ENCODE measurements at places on chromosomes 1 and 21.

DNA sequence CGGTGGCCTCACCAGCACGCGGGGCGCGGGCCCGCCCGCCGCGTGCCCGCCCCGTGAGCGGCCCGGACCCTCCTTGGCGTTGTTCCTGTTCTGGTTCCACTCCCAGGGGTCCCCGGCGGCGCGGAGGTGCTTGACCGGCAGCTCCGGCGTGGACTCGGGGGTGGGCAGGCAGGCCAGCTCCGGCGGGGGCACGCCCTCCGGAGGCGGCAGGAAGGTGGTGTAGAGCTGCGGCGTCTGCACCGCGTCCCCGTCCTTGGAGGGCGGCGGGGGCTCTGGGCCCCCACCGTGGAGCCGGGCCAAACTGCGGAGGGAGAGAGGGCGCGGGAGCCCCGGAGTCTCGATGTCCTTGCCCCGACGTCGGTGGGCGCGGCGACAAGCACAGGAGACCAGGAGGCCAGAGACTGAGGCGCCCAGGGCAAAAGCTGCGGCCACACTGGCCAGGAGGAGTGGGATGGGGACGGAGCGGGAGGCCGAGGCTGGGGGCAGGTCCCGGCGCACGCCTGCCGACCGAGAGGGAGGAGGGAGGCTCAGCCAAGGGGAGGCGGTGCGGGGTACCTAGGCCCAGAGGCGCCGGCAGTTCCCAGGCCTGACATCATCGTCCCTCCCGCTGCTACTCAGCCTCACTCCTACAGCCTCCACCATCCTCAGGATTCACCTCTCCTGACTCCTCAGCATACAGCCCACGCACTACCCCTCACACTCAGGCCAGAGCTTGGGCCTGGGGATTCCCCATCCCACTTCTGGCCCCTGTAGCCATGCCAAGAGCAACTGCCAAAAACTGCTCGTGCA is 13.2 kb downstream of the SEMA6C start:
- no peak for DNase-seq

DNA sequence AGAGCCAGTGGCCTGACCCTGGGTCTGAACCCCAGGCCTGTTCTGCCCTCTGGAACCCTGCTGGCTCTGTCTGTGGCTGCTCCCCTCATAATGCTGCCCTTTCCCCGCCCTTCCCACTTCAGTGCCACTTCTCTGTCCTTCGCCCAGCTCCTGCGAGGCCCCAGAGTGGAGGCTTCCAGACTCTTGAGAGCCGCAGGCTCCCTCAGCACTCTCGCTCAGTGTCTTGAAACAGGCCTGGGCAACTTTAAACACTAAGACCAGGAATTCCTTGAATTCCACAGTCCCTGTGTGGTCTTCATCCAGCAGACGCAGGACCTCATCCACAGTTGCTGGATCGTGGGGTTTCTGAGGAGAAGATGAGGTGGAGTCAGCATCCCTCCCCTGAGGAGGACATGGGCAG is 3.5 kb downstream of the CRNN start:
- DNase-seq: no peak

- no peak for DNase-seq
These were observed 405.9 kb upstream of the RGS18 start for GRCh38 chr1:191752342-191752741.

DNA sequence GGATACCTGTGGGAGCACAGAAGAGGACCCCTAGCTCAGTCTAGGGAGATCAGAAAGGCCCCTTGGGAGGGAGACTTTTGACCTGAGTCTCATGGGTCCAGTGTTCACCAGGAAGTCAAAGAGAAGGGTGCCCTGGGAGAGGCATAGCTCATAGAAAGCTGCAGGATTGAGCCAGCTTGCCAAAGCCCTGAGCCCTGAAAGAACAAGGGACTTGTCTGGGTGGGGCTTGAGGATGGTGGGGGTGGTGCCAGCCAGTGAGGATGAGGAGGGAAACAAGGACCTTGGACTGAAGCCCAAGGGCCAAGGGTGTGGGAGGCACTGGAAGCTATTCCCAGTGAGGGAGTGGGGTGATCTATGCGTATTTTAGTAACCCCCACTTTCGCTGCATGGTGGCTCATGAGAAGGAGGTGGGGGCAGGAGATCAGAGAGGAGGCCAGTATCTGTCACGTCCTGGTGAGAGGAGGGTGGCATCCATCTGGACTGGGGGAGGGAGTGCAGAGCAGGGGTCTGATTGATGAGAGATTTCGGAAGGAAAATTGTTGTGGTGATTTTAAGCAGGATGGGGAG is 28.4 kb downstream of the DMBX1 start:
- DNase-seq: no peak

GRCh38 chr1:198619375-198620140 is 19.3 kb upstream of the PTPRC start:
- DNase-seq: no peak

DNA sequence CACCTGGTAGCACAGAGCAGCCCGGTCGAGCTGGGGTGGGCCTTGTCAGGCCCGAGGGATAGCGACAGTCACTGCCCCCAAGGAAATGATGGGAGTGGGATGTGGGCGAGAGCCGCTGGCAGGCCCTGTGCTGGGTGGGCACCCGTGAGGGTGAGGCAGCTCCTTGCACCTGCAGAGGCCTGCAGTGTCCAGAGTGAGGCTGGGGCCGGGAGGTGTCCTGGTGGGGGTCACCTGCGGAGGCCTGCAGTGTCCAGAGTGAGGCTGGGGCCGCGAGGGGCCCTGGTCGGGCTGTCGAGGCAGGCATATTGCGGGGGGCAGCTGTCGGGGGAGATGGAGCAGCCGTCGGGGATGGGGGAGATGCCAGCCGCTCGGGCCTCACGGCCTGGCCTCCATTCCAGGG is 49.5 kb downstream of the SLC19A1 start:
- DNase-seq: no peak

DNA sequence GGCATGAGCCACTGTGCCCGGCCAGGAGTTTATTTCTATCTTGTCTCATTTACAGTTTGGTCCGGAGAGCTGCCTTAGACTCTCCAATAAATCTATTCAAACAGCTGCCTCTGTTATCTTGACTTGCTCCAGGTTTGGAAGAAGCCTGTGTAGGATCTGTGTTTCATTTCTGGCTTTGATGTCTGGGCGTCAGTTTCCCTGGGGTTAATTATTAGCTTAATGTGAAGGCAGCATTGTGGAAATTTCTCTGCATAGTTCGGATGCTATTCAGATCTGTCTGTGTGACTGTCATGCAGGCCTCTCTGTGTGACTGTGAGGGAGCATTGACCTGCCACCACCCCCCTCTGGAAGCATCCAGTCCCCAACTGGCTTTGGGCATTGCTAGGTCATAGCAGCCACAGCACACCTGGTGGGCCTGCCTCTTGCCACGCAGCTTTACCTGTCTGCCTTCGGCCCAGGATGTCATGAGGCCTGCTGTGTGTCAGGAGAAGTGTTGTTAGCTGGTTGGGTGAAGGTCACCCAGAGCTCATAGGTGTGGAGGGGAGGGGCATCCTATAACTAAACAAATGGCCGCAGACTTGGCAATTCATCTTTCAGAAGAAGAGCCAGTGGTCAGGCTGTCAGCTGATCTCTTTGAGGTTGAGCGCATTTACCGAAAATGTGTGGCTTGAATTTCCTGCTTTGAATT is 9.8 kb downstream of the IFNGR2 start:
- no peak for DNase-seq

DNA sequence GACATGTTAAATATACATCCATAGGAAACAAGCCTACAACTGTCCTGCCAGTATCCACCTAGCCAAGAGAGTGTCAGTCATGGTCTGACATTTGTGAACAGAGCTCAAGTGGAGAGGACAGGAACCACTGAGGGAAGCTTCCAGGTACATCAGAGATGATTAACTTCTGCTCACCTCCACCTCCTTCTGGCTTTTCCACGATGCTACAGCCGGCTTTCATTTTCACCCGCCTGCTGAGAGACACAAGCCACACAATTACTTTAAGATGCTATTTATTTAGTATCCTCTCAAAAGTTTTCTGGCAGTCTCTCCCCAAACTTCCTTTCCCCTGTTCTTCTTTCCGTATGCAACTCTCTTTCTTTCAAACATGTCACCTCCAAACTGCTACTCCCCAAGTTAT is 2.1 kb downstream of the ETV3 start:
- no peak for DNase-seq

- DNase-seq: no peak
These were observed 90.1 kb downstream of the TMEM53 start for GRCh38 chr1:44584167-44584566.

DNA sequence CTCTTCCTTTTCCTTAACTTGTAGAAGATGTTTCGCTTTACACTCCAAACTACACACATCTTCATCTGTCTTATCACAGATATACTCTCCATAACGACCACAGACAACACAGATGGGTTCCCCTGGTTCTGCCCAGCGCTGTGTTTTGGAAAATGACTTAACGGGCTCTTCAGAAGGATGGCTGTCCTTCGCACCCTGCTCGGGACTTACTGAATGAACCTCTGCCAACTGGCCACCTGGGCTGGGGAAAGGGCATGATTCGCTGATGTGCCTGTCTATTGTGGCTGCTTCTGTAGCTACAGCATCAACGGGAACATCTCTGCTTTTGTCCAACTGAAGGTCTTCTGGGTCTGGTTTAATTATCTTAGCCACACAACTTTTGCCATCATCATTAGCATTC is 3.4 kb downstream of the DDX59 start:
- no peak for DNase-seq

- no peak for DNase-seq
These were observed 39.2 kb upstream of the RUNX1 start for GRCh38 chr21:35088319-35088771.

GRCh38 chr1:96364576-96364975 is 357.0 kb upstream of the PTBP2 start:
- DNase-seq: no peak

- DNase-seq: no peak
These were observed 656.9 kb downstream of the KCNT2 start for GRCh38 chr1:195951313-195951712.

- DNase-seq: no peak
These were observed 4.9 kb downstream of the PTPN7 start for GRCh38 chr1:202155478-202156021.

DNA sequence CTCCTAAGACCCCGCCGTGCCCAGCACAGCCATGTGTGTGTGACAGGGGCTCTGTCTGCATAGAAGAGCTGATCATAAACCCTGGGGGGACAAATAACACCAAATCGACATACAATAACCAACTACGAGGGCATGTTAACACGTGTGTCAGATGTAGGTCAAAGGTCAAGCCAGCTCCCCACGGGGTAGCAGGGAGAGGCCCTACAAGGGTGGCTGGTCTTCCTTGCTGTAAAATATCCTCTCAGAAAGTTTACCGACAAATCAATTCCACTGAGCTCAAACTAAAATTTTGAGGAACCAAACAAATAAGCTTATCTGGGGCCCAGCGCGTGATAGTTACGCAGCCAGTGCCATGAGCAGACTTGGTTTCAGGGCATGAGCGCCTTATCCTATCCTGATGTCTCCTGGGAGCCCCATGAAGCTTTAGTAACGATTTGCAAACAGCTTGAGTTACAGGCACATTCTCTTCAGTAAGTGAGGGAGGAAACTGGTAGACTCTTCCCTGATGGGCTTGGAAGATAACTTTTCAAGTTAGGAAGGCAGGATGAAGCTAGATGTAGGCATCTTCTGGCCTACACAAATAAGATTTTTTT is 2.7 kb upstream of the TMPRSS3 start:
- DNase-seq: no peak

DNA sequence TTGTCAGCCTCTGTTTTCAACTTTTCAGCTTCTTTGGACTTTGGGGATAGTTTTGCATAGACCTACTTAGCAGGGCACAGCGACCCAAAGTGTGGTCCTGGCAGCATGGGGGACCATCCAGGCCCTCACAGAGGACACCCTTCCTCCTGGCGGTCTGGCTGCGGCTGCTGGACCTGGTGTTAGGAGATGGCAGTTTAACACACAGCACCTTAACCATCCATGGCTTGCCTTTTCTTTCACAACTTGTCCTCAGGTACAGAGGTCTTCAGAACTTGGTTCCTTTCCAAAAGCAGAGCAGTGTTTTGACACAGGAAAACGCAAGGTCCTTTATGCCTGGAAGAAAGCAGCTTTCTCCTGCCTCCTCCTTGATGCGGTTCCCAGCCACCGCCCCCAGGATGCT is 68.1 kb downstream of the RHOU start:
- DNase-seq: no peak

DNA sequence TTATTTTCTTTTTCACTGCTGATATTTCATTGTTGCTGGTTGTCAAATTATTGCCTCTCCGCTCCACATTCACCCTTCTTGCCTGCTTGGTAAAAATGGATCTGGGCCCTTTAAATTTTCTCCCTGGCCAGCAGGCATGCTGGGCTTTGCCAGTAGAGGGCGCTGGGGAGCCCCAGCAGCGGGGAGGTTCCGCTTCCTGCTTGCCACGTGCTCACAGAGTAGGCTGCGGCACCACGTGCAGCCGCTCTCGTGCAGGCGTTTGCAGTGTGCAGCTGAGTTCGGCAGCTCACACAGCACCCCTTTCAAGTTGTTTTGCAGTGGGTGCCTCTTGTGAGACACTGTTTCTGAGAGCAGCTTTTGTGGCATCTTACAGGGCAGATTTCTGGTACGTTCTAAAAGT is at the start of gene ACTL8:
ACTL8 (plus strand) TSS at position 214 of the 400 bp plus-strand sequence. CDS start 67,676 bp downstream, outside the sequence.
- DNase-seq: no peak

GRCh38 chr1:57894315-57894714 is 470.5 kb upstream of the DAB1 start:
- no peak for DNase-seq

GRCh38 chr21:32653326-32653901 is 41.2 kb upstream of the CFAP298 start:
- DNase-seq: no peak

- no peak for DNase-seq
These were observed 9.8 kb upstream of the GJA8 start for GRCh38 chr1:147892731-147893214.

- DNase-seq: no peak
These were observed 531 bp downstream of the TSPEAR start for GRCh38 chr21:44710756-44711326.

- DNase-seq: peak; percentile 60
These were observed 2.3 kb upstream of the RUNX1 start for GRCh38 chr21:35051287-35051818.

GRCh38 chr21:39217356-39218081 is 34.3 kb upstream of the PSMG1 start:
- DNase-seq: no peak

GRCh38 chr1:41731516-41732030 is 187.1 kb downstream of the HIVEP3 start:
- no peak for DNase-seq

- no peak for DNase-seq
These were observed 3.9 kb downstream of the S100A8 start for GRCh38 chr1:153387001-153387400.

DNA sequence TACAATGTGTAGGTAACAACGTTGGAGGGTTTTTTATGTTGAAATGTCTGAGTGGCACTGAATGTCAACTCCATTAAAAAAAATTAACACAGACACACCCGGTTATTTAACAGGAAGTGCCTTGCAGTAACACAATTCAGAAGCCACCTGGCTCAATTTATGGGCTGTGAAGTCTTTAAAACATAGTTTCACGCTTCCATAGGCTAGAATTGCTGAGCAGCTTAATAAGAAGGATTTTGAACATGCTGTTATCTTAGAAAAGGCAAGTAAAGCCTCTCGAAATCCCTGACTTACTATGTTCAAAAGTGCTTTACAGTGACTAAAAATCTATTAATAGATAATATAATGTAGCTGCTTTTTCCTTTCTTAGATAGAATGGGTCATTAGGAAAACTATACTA is 19.7 kb downstream of the SRSF4 start:
- no peak for DNase-seq
